ENCODE measurements at places on chromosomes 5 and 9.

DNA sequence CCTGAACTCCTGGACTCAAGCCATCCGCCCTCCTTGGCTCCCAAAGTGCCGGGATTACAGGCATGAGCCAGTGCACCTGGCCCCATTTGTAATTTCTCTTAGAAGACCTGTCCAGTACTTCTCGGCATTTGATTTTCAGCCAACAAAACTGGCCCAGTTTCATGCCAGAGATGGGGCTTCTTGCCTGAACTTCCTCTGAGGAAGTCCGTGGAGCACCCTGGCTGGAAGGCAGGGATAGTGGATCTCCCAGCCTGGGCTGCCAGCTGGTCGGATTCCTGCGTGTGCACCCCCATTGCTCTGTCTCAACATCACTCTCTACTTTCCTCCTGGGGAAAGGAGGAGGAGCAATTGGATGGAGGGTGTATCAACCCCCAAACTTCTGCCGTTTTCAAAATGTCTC is 39.0 kb downstream of the FAM78A start:
- DNase-seq = no peak

DNA sequence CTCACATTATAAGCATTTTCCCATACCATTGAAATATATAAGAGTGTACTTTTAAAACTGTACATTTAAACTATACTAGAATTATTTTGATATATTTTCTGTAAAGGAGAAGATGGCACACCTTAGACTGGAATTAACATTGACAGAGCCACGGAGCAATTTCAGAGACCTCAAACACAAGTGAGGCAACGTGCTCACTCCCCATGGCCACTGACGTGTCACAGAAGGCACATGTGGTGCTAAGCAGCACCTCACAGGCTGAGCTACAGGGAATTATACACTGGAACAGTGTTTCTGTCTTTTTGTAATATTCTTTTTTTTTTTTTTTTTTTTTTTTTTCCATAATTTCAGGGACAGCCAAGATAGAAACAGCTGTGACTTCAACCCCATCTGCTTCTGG is 66.5 kb downstream of the NUP214 start:
- DNase-seq = no peak

DNA sequence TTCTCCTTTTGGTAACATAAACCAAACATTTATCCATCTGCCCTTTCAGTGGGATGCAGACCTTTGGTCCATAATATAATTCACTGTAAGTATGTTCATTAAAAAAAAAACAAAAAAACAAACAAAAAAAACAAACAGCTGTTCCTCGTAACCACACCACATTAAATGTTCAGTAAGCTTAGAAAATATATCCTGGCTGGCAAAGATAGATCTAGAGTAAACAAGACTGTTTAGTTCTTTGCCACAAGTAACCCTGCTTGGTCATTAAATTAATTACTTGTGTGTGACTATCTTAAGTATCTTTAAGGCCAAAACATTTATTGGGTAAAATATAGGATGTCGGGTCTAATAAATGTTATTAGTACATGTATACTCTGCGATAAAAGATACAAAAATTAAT is 1717.1 kb downstream of the EFNA5 start:
- DNase-seq = no peak

DNA sequence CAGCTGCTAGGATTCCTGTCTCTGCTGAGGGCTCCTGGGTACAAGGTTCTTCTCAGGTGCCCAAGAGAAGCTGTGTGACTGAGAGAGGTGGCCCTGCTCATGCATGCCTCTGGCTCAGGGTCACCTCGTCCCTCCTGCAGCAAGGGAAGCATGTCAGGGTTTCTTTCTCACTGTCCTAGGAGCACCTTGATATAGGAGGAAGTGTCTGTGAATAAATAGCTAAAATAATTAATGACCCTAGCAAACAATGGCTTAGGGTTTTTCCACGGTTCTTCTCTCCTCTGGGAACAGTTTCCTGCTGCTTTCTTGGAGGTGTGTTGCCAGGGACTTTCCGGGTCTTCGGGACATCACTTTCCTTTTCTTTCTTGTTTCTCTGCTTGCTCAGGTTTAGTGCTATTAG is 87.2 kb downstream of the ARHGAP26 start:
- DNase-seq = no peak

DNA sequence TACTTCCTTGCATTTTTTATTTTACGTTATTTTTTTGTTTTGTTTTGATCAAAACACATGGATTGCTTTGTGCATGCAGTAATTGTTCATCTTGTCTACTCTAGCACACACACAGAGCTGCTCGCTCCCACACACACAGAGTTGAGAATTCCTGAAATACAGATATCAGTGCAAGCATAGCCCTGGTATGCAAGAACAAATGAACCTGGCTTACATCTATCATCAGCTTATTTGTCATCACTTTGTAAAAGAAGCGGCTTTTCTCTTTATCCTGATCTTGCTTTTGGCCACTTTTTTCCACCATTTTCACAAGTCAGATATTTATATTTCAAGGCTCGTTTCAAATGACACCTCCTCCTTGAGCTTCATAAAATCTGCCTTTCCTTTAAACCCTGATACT is 1435.7 kb downstream of the MAT2B start:
- DNase-seq = no peak

DNA sequence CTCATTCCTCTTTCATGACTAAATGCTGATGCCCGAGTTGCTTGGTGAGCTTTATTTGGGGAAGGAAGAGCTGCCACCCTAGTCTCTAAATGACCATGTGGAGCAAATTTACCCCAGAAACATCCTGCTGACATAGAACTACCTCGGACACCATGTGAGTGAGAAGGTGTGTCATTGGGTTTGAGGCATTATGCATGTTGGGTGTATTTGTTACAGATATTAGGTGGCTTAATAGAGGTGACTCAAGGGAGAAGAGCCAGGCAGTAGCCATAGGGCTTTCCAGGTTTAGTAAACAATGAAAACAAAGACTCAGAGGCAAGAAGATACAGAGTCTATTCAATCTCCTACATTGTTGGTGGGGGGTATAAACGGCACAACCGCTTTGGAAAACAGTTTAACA is 581.5 kb downstream of the CCDC171 start:
- DNase-seq = no peak

DNA sequence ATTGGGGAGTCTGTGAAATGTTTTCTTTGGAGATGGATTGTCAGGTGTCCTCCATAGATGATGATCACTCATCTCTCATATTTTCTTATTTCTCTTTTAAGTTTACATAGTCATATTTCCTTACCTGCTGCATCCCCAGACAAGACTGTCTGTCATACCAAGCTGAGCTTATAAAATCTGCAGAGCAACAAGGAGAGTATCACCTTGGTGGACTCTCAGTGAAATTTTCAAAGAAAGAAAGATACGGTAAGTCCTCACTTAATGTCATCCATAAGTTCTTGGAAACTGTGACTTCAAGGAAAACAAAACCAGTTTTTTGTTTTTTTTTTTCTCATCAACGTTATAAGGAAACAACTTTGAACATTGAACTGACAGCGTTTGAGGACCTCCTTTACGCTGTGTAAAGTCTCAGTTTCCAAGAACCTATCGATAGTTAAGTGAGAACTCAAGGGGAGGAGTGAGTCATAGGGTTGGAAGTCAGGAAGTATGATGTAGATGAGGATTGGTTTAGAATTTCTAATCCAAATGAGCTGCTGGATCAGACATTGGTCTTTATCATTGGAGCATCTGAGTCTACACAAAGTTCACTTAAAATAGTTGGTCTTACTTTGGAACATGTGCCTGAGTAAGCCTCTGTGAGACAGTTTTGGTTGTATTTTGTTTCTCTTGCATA is 45.5 kb downstream of the SPIN1 start:
- DNase-seq = no peak

DNA sequence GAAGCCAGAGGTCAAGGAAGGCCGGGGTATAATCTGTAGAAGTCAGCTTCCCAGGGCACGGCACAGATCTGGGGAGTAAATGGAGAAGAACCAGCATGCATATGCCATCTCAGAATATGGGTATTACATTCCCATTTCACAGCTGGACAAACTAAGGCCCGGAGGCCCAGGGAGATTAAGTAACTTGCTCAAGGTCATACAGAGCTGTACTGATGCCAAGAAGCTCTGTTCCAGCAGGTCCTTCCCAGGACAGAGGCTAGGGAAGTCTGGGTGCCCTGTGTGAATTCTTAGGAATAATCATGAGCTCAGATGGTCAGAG is 19.2 kb downstream of the COL27A1 start:
- DNase-seq = no peak

- DNase-seq = no peak
Measured at GRCh38 chr9:70036641-70037040, 7.0 kb upstream of the MAMDC2 start.

DNA sequence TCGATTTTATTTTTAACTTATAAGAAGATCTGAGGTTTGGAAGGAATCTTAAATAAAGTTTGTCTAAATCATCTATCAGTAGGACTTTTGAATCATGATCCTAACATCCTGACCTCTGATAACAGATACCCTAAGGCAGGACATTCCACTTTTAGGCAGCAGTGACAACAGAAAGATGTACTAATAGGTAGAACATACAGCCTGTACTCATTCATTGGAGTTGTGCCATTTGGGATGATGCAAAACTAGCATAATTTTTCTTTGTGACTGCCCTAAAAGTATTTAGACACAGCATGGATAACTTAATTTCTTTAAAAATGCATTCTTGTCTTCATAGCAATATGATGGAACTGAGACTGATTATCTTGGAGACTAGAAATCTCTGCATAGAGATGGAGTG is 39.7 kb downstream of the CDC42SE2 start:
- no peak for DNase-seq

DNA sequence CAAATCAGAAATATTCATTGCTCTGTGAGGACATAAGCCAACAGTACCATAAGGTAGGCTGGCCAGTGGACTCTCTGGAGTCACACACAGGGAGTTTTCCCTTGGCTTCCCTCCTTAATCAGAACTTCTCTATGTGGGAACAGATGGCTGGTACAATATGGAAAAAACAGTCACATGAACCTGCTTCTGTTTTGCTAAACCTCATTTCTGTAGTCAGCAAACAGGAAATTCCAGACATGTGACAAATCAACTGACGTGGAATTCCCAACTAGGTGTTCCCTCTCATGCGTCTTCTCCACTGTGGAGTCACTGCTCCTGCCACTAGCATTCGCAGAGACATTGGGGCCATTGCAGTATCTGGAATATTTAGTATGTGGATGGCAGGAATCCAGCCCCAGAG is 617.6 kb downstream of the KIF4B start:
- no peak for DNase-seq

DNA sequence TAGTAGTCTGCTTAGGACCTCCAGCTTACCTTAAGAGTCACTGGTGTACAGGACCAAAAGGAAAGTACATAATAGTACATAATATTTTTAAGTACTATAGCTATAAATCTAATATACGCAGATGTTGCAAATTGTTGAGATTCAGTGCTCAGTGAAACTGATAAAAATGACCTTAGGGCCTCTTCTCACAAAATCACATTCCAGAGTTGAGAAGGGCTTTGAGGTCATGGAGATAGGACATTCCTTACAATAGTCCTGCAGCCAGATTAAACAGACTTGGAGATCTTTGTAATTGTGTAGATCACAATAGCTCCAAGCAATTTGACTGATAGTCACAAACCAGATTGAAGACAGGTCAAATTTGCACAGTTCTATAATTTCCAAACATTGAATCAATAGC is 37.7 kb upstream of the PCSK1 start:
- DNase-seq = no peak

- no peak for DNase-seq
Measured at GRCh38 chr5:176396330-176396729, 7.8 kb downstream of the HIGD2A start.

GRCh38 chr9:133153227-133154096 is 10.3 kb downstream of the GBGT1 start:
- DNase-seq = no peak

DNA sequence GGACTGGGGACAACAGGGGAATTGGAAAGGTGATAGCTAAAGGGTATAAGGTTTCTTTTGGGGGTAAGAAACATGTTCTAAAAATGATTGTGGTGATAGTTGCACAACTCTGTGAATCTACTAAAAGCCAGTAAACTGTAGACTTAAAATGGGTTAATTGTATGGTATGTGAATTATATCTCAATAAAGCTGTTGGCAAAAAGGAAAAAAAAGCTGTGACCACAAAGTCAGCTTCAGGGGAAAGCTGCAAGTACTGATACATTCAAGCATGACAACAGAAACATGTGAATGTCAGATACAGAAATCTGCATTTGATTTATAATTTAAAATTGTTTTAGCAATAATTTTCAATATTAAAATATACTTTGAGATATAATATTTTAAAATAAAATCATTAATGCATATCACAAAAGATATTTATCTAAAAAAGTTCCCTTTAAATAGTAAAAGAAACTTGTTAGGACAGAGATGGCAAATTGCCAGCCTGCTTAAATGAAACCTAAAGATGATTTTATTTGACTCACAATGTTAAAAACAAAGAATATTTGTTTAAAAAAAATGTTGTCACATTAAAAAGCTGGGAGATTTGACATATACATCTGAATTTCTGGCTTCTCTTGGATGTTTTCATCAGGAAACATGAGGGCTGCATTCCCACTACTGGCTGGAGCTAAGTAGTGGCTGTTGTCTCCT is 66.0 kb downstream of the TBCA start:
- DNase-seq = no peak

DNA sequence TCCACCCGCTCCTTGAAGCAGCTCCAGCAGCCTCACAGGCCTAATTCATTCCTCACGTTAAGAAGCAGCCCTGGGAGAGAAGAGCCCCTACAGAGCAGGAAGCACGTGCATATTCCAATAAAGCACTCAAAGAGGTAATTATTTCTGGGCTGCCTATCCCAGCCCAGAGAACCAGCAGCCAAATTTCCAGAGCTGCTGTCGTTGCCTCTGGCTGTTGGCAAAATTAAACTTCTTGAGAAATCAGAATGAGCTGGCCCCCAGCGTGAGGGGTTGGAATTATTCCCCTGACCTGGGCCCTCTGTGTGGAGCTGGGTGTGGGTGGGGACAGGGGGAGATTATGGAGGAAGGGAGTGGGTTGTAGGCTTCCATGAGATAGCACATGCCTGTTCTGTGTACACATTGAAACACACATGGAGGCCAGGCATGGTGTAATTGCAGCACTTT is 86.8 kb upstream of the HSPA9 start:
- DNase-seq = no peak

Data from NCI-H1417 treated with DMSO at 0.1 percent for 48 hours (cell line).